ENCODE measurements at places on chromosomes 2 and 18.

DNA sequence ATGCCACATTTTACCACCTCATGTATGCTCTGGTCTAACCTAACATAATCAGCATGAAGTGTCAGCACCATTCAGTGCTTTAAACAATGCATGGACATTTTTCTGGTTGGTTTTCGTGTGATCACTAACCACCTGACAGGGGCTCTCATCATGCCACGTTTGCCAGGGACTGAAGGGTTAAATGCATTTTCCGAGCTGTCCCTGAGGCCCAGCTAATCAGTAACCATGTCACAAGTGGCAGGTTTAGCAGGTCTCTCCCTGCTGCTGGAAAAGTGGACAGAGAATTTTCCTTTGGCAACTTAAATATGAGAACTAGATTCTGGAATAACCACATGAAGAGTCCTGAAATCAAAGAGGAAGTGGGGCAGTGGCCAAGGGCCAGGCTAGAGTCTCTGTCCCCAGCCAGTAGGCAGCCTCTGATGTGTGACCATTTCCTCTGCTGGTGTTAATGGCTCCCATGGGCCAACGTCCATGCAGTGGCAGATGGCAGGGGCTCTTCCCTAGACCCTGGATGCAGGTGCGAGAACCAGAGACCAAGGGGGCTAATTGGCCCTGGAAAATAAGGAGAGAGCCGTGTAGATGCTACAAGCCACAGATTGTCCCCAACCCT is 69.5 kb downstream of the TPGS2 start:
- DNase-seq: no peak

DNA sequence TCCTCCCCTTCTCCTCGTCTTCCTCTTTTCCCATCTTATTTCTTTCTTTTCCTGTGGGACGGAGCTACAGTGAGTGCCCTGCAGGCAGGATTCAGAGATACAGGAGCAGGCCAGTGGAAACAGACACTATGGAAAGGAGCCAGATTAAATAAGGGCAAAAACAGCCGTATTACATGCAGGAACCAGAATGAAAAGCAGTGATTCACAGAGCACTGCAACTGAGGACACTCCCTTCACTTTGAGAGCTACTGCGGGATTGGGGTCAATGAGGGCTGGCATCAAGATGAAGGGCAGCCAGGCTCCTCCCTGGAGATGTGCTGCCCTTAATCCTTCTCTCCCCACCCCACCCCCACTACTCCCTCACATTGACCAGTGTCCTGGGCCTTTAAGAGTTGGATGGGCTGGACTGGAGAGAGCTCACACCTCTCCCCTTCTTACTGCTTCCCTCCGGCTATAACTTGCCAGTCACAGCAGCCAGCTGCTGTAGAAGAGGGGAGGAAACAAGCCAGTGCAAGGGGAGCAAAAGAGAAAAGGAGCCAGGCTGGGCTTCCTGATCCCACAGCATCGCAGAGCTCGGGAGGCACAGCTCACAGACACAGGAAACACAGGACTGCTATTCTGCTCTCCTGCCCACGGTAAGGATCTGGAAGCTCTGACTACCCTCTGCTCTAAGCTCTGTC is at the start of gene PLCD4:
Gene PLCD4, plus strand, starts transcription at position 464 of the 680 bp plus-strand sequence. CDS start 7,841 bp downstream, outside the sequence.
- no peak for DNase-seq

GRCh38 chr2:239385096-239386000 is 15.5 kb downstream of the HDAC4 start:
- no peak for DNase-seq

- DNase-seq: no peak
Measured at GRCh38 chr2:127418300-127419111, at the start of gene PROC. Gene PROC (plus strand): TSS chr2:127418427. CDS start chr2:127419943, 1,516 bp downstream.

GRCh38 chr2:66675591-66675990 is 240.7 kb downstream of the MEIS1 start:
- peak; percentile 21 for DNase-seq

DNA sequence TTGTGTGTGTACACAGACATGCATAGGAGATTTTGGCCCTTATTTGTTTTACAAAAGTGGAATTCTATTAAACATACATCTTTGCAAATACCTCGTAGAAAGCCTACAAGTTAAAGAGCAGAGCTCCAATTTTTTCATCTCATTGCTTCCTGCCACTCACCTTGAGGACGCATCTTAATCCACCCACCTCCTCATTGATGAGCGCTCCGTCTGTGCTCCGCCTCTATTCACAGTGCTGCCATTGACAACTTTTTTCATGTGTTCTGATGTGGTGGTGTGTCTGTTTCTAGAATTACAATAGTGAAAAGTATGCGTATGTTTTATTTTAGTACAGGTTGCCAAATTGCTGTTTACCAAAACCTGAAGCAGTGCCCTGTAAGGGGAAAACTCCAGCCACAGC is 36.3 kb downstream of the NEURL3 start:
- no peak for DNase-seq

GRCh38 chr2:1591461-1591770 is 152.9 kb downstream of the PXDN start:
- no peak for DNase-seq

DNA sequence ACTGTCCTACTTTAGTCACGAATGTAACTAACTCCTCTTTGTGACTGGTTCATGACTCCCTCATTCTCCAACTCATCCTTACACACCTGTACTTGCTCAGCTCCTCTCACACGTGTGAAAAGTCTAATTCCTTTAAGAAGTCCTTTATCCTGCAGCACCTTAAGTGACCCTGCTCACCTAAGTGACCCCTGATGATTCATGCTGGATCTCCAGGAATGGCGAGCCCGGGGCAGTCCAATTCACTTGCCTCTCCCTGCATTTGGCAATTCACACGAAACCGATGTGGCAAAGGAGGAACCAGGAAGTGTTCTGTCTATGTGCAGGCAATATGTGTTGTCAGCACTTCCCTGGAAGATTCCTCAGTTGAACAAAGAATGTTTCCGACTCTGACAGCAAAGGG is 189.8 kb upstream of the NABP1 start:
- DNase-seq: no peak

- DNase-seq: no peak
Measured at GRCh38 chr18:43526426-43527145, 249.3 kb upstream of the SYT4 start.

DNA sequence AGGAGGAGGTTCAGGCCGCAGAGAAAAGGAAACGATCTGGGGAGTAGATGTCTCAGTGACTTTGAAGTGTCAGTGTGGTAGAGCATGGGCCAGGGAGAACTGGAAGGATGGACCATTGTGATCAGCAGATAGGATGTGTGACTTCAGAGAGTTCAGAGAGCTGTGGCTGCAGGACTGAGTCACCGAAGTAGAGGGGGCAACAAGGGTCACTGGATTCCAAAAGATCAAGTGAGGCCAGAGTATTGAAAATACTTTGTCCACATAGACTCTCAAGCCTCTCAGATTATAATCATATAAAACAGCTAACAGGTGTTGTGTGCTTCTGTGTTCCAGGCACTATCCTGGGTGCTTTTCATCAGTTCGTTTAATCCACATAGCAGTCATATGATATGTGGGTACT is 99.4 kb downstream of the CRIM1 start:
- DNase-seq: no peak

Measured in NCI-H187 (cell line).